ENCODE measurements at places on chromosomes 3 and 15.

DNA sequence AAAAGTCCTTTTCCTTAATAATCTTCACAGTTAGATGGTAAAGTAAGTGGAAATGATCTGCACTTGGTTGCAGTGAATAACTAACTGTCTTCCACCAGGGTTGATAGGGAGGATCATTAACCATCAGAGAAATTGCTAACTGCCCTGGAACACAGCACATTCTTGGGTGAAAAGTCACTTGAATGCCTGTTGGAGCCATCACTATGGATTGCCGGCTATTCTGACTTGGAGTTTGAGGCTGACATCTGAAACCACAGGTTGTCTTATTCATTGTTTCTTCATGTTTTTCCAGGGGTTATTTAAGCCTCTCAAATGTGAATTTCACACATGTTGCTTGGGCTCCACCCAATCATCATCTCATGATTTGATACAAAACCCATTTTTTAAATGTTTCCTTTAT is 901.4 kb downstream of the MCTP2 start:
- no peak for DNase-seq

DNA sequence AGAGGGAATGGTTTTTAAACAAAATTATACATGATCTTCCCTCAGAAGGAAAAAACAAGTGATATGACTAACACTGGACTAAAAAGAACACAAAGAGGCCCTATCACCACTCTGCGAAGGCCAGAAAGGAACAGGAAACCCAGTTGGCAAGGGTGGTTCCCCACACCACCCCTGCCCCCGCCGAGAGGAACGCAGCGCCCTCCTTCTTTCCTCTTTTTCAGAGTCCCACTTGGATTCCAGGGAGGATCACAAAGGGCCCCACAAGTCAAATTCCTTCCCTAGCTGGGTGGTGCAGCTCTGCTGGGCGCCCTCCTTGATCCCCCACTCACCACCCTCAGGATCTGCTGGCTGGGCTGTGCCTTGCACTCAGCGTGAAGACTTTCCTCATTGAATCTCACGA is 29.8 kb downstream of the PLA1A start:
- DNase-seq, result no peak

GRCh38 chr3:84836961-84837360 is 121.8 kb upstream of the CADM2 start:
- DNase-seq, result no peak

DNA sequence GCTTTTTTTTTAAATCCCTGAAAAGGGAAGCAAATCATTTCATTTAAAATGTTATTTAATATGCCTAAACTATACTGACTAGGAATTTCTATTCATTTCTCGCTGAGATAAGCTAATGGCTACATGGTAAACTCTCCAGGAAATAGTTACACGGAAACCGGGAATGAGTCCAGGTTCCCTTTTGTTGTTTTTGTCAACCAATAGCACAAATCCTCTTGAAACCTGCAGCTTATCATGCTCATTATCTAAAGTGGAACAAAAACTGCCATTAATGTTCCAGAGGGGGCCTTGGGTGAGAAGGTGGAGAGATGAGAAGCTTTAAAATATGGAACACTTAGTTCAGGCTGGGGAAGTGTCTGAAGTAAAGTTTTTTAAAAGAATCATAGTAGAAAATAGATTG is 113.5 kb upstream of the ALCAM start:
- DNase-seq, result no peak

DNA sequence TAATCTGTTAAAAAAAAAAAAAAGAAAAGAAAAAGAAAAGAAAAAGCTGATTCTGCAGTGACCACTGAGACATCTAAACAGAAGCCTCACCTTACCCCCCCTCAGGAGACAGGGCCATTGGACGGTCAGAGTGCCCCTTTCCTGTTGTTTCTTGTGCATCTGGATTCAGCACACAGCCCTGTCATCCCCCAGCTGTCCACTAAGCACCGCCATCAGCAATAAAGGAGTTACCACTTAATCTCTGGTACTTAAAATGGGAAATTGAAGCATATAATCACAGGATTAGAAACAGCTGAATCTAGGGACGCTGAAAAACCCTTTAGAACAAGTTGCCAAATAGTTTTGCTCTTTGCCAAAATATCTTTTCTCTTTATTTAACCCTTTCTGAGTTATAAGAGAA is 62.5 kb downstream of the TRIM69 start:
- DNase-seq, result no peak

DNA sequence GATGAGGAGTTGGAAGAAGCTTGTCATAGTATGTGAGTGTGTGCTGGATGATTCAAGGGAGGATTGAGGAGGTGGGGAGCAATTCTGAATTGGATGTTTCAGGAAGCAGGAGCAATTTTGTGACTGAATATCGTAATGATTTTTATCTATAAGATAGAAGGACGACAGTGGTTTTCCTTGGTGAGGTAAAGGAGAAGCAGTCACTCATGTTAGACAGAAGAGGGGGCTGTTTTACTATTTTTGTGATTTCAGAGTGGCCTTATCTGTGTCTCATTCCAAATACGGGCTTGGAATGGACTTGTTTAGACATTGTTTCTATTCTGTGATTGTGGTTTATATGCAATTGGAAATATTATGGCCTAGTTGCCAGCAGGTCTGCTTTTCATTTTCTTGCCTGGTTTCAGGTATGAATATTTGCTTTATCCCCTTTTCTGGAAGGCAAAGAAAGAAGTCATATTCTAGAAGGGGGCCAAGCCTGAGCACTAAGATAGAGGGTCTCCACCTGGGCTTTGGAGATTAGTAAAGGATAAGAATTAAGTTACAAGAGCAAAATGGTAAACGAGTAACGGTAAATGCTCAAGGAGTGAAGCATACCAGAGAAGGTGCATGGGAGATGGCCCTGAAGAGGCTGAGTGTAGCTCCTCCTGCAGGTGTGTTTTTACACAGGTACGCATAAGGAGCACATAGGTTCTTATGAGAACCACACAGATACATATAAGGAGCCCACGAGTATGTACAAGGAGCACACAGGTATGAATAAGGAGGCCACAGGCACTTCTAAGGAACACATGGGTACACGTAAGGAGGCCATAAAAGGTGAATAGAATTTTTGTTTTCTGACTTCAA is 124.6 kb upstream of the KCNAB1 start:
- no peak for DNase-seq
